ENCODE measurements at places on chromosomes 3 and 15.

DNA sequence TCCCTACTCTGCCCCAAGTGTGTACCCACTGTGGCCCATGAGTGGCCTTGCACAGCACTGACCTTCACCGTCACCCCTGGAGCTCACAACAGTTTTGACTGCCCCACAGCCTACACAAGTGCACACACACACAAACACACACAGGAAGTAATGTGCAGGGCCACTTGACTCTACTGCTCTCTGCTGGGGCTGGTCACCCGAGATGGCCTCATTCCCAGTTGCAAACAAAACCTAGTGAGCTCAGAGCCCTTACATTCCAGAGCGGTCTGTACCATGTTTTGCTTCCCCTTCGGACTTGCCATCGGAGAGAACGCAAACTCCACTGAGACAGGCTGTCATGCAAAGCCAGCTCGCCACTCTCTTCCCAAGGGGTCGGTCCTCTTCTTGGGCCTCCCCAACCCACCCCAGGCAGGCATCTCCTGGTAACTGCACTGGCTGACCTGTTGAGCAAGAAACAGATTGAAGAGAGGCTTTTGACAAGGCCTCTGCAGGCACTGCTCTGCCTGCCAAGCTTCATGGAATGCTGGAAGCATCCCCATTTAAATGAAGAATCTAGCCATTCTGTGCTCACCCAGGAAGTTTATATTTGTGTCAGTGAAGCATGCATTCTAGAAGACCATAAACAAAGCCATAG is 232.0 kb upstream of the IGF1R start:
- DNase-seq, result no peak

- DNase-seq, result no peak
Measured at GRCh38 chr3:110767156-110767555, 304.5 kb upstream of the NECTIN3 start.

GRCh38 chr3:11240496-11240895 is 31.7 kb upstream of the ATG7 start:
- no peak for DNase-seq

DNA sequence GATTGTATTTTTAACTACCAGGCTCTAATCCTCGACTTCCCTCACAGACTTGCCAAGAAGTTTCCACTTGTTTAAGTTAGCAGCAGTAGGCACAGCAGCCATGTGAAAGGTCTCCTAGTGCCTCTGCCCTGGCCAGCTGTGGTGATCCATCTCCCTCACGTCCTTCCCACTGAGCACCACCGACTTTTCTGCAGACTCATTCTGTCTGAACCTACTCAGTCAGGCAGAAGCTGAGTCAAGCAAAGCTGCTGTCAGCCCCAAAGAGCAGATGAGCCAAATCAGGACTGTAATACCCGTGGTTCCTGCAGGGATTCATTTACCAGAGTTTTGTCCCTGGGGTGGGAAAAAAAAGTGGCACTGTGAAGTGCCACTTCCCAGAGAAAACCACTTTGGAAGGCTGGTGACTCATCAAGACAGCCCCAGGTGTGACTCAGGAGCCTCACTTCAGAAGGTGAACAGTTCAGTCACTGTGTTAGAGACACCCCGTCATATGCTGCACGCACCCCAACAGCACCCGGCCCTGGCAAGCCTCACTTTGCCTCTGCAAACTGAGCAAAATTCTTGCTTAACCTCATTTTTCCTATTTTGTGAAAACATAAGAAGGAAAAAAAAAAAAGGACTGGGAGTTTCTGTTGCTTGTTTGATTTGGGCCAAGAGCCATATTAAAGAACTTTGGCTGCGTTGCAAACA is 76.0 kb downstream of the WWTR1 start:
- no peak for DNase-seq
